CD4-positive, alpha-beta T cell (primary cell): ENCODE measurements at places on chromosomes 12 and 14.

- DNase-seq, result no peak
These were observed 1341.4 kb downstream of the FSCB start for GRCh38 chr14:43165651-43166050.

DNA sequence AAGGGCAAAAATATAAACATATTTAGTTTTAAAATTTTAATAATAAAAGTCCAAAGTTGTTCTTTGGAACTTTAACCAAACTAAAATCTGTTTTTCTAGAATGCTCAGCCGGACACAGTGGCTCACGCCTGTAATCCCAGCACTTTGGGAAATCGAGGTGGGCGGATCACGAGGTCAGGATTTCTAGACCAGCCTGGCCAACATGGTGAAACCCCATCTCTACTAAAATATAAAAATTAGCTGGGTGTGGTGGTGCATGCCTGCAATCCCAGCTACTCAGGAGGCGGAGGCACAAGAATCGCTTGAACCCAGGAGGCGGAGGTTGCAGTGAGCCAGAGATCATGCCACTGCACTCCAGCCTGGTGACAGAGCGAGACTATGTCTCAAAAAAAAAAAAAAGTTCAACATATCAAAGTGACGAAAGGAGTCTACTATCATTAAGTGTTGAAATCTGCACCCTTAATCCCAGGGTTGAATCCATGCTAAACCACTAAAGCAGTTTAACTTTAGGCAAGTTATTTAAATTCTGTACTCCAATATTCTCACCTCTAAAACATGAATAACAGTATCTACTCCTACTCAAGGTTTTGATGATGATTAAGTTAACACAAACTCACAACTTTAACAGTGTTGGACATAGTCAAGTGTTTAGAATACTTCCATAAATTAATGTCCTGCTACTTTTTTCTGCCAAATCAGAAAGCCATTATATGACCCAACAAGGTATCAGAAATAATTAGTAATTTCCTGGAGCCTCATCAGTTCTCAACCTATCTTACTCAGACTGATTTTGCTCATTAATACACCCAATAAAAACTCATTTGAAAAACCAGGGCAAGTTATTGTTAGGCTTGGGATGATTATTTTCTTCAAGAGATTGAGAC, 11.0 kb downstream of the HNRNPC start:
- DNase-seq, result no peak

DNA sequence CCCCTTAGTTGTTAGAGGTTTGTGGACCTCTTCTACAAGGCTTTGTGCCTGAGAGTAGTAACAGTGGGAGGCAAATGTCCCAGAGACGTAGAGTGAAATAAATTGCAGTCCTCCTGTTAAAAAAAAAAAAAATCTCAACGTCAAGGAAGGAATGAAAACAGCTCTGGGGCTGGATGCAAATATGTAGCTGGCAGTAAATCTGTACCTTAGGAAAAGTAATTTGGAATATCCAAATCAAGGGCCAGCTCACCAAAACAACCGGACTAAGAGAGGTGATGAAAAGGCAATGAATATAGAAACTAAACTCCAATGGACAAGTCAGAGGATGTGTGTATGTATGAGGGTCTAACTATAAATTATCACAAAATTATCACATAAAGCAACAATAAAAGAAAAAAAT, 27.0 kb downstream of the SINHCAF start:
- no peak for DNase-seq

DNA sequence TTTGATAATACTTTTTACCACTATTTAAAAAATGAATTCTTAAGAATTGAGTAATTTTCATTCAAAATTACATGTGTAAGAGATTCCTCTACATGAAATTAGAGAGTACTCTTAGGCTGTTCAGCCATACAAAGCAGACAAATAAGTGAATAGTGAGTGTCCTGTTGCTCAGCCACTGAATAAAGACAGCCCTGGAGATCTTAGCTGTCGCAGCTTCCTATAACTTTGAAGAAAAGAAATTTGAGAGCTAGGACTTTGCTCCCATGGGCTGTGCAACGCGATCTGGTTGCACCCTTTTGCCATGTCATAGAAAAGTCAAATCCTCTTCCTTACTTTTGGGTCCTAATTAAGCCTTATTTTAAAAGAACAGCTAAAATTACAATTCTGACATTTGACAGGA, 40.9 kb upstream of the LRIG3 start:
- DNase-seq, result no peak

DNA sequence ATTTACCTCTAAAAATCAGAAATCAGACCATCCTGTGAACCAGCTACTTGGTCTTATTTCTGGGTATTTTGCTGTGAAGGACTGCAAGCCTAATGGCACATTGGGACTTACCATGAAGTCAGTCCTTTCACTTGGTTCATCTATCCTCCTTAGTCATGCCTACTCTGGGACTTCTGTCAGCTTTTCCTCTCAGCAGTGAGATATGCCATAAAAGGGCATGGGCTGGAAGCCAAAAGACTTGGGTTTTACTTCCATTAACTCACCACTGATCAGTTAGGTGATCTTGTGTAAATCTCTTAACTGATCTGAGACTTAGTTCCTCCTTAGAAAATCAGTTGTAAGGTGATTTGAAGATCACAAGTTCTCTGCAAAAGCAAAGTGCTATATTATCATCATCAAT, 116.5 kb downstream of the PAH start:
- DNase-seq, result no peak

DNA sequence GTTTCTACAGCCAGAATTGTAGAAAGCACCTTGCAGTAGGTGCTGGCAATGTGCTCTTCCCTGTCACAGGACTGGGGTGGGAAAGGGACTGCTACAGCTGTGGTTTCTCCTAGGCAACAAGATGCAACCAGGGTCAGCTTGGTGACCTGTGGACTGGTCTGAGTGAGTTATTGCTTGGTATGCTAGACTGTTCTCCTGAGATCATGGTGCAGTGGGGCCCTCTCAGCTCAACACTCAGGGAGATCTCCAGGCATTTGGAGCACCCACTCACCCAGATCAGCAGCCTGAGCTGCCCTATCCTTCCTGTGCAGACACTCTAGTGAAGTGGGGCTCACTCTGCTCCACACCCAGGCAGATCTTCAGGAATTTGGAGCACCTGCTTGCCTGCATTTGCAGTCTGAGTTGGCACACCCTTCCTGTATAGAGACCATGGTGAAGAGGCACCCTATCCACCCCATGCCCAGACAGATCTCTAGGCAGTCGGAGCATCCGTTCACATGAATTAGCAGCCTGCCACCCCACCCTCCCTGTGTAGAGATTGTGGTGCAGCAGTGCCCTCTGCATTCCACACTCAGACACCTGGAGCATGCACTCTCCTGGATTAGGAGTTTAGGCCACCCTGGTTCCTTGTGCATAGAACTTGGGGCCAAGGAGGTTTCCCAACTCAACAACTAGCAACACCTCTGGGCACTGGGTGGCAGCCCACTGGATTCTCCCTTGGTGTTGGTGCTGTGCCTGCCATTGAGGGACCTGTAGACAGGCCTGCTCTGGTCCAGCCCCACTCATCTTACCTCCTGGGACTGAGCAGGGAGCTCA, 3.8 kb upstream of the FAM186B start:
- DNase-seq, result no peak

DNA sequence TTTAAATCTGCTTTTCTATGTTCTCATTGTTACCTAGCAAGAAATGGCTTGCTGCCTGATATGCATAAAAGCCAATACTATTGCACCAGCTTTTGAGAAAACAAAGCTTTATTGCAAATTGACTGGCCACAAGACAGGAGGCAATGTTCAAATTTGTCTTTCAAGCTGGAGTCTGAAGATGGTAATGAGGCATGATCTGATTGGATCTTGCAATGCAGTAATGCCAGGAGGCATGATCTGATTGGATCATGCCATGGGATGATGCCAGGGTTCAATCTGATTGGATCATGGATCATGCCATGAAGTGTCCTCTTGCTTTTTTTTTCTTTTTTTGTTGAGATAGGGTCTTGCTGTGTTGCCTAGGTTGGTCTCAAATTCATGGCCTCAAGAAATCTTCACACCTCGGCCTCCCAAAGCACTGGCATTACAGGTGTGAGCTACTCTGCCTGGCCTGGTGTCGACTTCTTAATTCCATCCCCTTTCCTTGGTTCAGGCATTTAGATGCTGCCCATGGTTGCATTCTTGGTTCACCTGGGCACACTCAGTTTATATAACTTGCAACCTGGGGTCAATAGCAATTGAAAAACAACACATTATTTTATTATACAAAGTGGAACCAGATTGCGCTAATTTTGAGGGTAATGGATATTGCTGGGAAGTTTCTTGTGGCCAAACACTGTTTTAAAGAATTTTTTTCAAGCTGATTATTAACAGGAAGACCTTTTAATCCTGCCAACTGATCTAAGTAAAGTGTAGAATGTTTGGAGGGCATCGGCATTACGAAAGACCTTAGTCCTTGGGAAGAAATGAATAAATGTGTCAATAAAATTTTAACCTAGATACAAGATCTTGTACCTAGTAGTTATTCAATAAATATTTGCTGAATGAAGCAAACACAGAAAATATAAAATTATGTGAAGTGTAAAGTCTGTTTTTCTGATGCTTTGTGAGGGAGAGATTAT, 38.8 kb downstream of the HSD17B6 start:
- DNase-seq, result no peak

- DNase-seq, result no peak
These were observed 30.5 kb downstream of the ALX1 start for GRCh38 chr12:85310456-85311076.

GRCh38 chr14:89641495-89642175, 224.6 kb upstream of the FOXN3 start:
- peak; percentile 73 for DNase-seq

GRCh38 chr12:115430636-115431035, 746.7 kb upstream of the TBX3 start:
- DNase-seq, result no peak

DNA sequence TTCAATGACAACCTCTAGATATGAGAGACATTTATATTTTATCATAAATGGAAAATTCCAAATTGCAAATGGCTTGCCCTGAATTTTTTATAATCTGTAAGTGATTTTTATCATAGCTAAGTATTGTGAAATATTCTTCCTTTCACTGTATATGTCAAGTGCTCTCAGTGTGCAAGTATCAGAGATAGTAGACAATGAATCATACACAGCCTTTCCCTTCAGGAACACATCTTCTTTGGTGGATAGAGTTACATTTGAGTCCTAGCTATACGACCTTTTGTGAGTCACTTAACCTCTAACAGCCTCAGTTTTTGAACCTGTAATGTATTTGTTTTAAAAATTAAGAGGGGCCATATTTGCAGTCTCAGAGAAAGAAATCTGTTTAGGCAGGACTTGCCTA, 350.7 kb upstream of the SEL1L start:
- DNase-seq, result no peak

- DNase-seq, result no peak
These were observed 191.2 kb upstream of the LMNTD1 start for GRCh38 chr12:25744313-25744712.

DNA sequence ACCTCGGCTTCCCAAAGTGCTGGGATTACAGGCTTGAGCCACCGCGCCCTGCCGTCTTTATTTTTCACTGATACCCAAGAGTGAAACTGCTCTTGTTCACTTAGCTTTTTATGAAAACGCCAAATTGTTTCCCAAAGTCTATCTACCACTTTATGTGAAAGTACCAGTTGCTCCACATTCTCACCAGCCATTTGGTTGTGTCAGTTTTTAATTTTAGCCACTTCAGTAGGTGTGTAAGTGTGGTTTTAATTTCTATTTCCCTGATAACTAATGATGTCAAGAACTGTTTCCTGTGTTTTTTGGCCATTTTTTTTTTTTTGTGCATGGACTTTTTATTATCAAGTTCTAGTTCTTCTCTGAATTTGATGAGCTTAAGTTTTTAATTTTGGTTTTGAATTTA, 17.1 kb downstream of the CAND1 start:
- DNase-seq, result no peak

- no peak for DNase-seq
These were observed 29.4 kb downstream of the SYNE3 start for GRCh38 chr14:95486875-95487668.

DNA sequence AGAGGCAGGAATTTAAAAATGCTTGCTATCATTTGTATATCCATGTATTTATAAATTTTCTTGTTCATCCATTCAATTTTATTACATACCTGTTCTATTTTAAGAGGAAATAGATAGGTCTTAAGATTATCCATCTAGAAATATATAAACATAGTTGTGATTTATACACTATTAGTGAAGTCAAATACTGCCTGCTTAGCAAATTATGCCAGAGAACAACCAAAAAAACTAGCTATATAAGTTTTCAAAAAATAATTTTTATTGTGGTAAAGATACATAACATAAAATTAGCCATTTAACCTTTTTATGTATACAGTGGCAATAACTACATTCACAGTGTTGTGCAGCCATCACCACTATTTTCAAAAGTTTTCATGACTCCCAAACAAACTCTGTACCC, 237.3 kb downstream of the NPAS3 start:
- no peak for DNase-seq

DNA sequence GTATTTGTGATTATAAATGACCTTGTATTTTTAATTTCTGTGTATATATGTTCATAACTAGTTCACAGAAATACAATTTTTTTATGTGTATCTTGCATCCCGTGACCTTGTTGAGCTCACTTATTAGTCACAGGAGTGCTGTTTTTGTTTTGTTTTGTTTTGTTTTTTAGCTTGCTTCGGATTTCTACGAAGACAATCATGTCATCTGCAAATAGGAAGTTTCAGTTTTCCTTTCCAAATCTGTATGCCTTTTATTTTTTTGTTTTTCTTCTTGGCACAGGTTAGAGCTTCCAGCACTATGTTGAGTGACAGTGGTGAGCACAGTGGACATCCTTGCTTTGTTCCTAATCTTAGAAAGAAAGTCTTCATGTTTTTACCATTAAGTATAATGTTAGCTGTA, 229.2 kb upstream of the GARIN6 start:
- no peak for DNase-seq

GRCh38 chr14:92596331-92596907, 82.8 kb downstream of the RIN3 start:
- no peak for DNase-seq

DNA sequence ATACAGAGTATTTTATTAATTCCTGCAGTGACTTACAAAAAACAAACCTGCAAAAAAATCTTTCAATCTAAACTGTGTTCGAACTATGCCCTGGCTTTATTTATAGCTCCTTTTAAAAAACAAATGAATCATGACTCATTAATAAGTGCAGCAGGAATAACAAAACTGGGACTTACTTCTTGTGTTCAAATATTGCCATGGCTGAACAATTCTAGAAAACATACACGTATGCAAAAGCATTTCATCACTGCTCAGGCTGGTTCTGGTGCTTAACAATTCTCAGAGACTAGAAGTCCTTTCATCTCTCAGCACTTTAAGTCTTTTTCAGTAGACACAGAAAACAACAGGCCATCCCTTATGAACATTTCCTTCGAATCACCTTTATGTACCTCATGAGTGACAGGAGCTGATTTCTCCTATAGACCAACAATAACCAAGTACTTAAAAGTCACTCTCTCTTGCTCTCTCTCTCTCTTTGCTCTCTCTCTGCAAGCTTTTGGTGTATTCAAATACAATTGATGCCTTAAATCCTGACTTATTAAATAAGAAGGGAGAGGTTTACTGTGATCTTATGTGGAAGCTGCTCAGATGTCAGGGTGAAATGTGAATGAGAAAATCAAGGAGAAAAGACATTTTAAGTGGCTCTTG, 268.8 kb downstream of the TTC8 start:
- DNase-seq, result no peak

- no peak for DNase-seq
These were observed 4.7 kb downstream of the LRIG3 start for GRCh38 chr12:58915634-58916033.

GRCh38 chr14:50335389-50335788, 23.3 kb downstream of the DMAC2L start:
- no peak for DNase-seq

GRCh38 chr12:131159660-131160059, 206.0 kb downstream of the ADGRD1 start:
- no peak for DNase-seq
